ENCODE measurements at places on chromosomes 3 and 15. TPM values are rescaled to one million over a fixed set of nuclear protein-coding genes. Genes with fewer than 3 reads are reported as not detected.
A peak's percentile ranks its signal among the peaks of the same experiment; 100 is the strongest.

DNA sequence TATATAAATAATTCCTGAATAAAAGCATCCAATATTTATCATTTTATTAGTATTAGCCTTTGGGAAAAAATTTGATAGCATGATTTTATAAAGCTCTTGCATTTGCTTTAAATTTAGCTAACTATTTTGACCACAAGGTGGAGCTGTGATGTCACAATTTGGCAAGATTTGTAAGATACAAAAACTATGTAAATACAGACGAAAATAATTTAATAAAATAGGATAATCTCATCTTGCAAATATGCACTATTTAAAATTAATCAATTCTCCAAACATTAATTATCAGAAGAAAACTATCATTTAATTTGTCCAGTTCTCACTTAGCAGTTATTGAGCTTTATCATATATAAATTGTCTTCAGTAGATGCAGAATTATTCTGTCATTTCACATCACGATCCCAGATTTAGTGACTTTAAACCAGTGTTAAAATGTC, 95.4 kb downstream of the PLOD2 start:
- DNase-seq, result no peak

- peak; percentile 45 for DNase-seq
These were observed 101.2 kb upstream of the ETV5 start for GRCh38 chr3:186209810-186210752.

GRCh38 chr3:63878394-63879060, 14.9 kb downstream of the ATXN7 start:
- DNase-seq, result no peak

The KLHL40 gene
- total RNA-seq, result 197 TPM

The LAMB2 gene
- total RNA-seq, result 154 TPM

The GMNC gene
- total RNA-seq, result not detected

The OCA2 gene
- not detected for total RNA-seq

DNA sequence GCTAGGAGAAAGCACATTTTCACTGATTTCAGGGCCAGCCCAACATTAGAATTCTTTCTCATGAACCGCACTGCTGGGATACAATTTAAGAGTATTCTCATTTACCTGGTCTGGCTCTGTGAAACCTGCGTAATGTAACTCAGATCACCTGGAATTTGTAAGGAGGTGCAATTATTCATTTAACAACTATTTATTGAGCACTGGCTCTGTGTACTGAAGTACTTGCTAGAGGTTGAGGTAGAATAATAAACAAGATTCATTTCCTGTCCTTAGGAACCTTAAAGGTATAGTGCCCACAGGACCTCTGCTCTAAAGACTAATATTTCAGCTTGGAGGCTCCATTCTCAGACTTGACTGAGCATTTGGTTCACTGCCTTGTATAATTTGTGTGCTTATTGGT, 242.2 kb upstream of the ZPLD1 start:
- no peak for DNase-seq

DNA sequence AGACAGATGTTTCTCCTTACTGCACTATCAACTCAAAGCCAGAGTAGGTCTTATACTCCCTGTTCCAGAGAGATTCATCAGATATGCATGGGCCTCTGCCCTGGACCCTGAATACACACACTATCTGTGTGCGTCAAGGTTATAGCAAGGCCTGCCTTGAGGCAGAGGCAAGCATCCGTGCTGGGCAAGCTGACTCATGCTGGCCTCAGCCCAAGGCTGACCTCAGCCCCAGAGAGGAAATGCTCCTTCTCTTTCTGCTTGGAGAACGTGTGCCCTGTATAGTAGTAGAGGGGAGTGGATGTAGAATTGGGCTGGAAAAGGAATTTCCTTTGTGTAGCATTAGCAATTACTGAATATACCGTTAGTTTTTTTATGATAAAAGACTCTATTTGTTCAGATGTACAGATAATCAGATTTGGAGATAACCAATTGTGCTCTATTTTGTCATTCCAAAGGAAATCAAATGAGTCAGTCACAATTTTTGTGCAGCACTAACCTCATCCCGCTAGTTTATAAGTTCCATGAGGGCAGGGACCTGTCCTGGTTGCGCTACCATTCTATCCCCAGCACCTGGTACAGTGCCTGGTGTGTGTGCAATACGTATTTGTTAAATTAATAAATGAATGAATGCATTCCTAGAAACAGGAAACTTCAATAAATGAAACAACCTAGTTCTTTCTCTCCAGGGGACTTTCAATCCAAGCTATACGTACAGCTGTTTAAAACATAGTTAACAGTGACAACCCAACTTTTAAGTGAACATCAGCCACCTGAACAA, 13.3 kb upstream of the PAQR9 start:
- DNase-seq, result peak; percentile 82

GRCh38 chr3:14988988-14989394, 41.6 kb downstream of the NR2C2 start:
- no peak for DNase-seq

DNA sequence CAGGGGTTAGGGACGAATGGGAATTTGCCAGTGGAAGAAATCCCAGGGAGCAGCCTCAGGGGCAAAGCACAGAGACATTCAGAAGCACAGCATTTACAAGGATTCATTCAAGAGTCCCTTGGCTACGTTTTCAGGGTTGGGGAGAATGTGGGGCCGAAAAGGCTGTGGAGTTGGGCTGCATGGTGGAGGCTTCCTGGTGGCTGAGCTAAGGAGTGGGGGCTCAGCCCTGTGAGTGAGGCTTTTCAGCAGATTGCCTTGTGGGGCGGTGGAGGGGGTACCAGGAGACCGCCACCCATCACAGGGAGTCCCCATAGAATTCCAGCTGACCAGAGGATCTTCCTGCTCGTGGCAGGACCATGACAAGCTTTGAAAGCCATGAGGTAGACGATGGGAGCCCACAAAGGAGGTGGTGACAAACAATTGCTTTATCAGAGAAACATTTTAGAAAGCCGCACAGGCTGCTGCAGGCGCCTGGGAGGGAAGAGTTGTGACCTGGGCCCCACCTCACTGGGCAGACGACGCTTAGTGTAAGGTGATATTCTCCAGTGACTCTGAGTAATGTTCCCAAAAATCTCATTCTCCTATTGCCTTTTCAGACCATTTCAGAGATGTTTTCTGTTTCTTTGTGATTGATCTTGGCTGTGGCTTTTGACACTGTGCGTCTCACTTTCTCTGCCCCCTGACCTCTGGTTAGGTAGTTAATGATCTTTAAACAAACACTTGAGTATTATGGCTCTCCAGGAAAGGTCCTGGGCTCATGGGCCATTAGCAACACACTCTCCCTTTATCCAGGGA, 128.0 kb downstream of the DNAJB8 start:
- DNase-seq, result no peak

The TNFSF10 gene
- total RNA-seq, result 32.8 TPM

- DNase-seq, result no peak
These were observed 14.0 kb downstream of the RYK start for GRCh38 chr3:134236505-134237170.

GRCh38 chr15:67048281-67049279, 16.8 kb upstream of the SMAD3 start:
- no peak for DNase-seq

GRCh38 chr3:79843180-79843579, 75.4 kb upstream of the ROBO1 start:
- no peak for DNase-seq

The LOXL1 gene
- total RNA-seq, result 5.0 TPM

DNA sequence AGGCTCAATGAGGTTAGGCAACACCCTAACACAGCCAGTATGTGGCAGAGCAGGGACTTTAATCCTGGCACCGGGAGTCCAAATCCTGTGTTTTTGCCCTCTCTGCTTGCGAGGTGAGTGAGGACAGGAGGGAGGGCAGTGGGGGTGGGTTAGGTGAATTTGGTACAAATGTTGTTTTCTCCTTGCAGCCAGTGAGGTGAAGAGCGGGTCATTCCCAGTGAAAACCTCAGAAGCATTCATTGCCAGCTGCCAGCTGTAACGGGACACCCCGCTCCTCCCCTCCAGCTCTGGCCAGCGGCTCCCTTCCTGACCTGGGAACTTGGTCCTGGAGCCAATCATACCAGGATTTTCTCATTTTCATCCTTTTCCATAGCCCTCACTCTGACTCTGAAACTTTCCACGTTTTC, 45.7 kb upstream of the RAB6B start:
- no peak for DNase-seq

The IL5RA gene
- total RNA-seq, result not detected

The ICE2 gene
- total RNA-seq, result 5.8 TPM
